ENCODE measurements at places on chromosomes 12 and 14.

DNA sequence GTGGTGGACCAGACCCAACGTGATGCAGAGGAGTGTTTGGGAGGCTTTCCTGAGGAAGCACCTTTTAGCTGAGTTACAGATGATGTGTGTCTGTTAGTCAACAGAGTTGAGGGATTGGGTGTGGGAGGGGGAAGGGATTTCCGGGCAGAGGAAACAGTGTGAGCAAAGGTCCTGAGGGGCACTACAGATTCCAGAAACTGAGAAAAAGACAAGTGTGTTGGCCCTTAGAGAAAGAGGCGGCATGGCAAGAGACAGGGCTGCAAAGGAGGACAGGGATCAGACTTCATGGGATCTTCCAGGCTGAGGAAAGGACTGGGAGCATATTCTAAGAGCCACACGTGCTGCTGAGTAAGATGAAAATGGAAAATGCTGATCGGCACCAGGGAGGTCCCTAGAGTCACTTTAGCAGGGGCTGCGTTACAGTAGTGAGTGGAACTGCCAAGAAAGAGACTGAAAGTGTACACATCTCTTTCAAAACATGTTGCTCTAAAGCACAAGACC lies 9.4 kb upstream of the RPS6KL1 start:
- DNase-seq = no peak

DNA sequence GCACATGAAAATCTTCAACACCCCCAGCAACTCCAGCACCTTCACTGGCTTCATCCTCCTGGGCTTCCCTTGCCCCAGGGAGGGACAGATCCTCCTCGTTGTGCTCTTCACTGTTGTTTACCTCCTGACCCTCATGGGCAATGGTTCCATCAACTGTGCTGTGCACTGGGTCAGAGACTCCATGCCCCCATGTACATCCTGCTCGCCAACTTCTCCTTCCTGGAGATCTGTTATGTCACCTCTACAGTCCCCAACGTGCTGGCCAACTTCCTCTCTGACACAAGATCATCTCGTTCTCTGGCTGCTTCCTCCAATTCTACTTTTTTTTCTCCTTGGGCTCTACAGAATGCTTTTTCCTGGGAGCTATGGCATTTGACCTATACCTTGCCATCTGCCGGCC lies 11.5 kb upstream of the OR11G2 start:
- no peak for DNase-seq

GRCh38 chr14:100675699-100676684 lies 50.7 kb upstream of the DLK1 start:
- no peak for DNase-seq

GRCh38 chr12:115322275-115322674 lies 638.3 kb upstream of the TBX3 start:
- no peak for DNase-seq

- no peak for DNase-seq
These were observed 2.7 kb downstream of the CHD4 start for GRCh38 chr12:6604259-6605029.

GRCh38 chr12:25384038-25384892 lies 133.5 kb upstream of the KRAS start:
- DNase-seq = no peak

- DNase-seq = no peak
These were observed 90.9 kb downstream of the TMEM121 start for GRCh38 chr14:105617201-105617777.

DNA sequence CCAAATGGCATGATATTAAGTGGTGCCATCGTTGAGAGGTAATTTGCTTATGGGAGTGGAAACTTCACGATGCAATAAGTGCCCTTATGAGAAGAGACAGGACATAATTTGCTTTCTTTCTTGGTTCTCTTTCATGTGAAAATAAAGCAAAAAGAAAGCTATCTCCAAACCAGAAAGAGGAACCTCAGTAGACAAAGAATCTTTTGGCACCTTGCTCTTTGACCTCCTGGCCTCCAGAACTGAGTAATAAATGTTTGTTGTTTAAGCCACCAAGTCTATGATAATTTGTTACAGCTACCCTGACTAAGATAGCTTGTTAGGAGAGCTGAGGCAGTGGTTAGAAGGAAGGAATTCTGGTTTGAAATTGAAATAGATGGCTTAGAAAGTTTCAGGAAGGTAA lies 39.6 kb downstream of the CCER1 start:
- no peak for DNase-seq

GRCh38 chr12:55425954-55426353 lies at the start of gene OR6C76:
OR6C76 (plus strand) TSS chr12:55426254; CDS start chr12:55426254, 0 bp downstream.
- DNase-seq = no peak

GRCh38 chr12:40999210-40999609 lies 188.9 kb upstream of the PDZRN4 start:
- DNase-seq = no peak

GRCh38 chr14:44309331-44309730 lies 197.8 kb downstream of the FSCB start:
- no peak for DNase-seq

- DNase-seq = no peak
These were observed 32.7 kb downstream of the DUSP6 start for GRCh38 chr12:89319606-89320005.

- DNase-seq = no peak
These were observed 131.5 kb upstream of the TMCC3 start for GRCh38 chr12:94781835-94782234.

- no peak for DNase-seq
These were observed 14.4 kb downstream of the HHIPL1 start for GRCh38 chr14:99659333-99659741.

DNA sequence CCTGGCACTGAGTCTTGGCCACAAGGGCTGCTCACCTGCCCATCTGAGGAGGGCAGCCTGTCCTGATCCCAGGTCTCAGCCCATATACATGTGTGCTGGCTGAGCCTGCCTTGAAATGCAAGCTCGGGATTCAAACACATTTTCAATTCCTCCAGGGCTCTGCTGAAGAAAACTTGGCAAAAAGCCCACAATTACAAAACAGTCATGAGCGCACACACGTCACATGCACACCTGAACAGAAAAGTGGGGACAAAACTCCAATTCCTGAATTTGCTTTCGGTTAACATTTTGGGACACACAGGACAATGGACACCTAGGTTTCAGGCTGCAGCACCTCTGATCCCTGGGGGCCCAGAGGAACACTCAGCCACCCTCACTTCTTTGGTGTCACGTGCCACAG lies 113.9 kb downstream of the RBM19 start:
- no peak for DNase-seq

- no peak for DNase-seq
These were observed 44.4 kb upstream of the CHPT1 start for GRCh38 chr12:101653030-101653429.

DNA sequence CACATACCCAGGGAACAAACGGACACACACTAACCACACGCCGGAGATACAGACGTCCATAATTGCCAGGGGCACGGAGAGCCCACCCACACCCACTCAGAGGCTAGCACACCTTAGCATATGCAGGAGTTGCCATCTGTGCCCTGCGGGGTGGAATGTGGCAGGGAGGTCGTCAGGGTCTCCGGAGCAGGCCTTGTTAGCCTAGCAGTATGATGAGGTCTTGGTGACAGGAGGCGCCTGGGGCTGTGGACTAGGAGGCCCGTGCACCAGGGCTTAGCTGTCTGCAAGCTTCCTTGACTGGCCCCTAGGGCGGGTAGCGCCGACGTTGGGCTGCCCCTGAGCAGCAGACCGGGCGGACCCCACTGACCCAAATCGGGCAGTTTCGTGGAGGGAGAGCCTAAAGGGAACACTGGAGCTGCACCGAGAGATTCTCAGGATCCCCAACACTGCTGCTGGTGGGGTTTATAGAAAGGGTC lies 10.0 kb downstream of the STAC3 start:
- DNase-seq = no peak

GRCh38 chr14:56770512-56770911 lies 39.8 kb downstream of the OTX2 start:
- no peak for DNase-seq

DNA sequence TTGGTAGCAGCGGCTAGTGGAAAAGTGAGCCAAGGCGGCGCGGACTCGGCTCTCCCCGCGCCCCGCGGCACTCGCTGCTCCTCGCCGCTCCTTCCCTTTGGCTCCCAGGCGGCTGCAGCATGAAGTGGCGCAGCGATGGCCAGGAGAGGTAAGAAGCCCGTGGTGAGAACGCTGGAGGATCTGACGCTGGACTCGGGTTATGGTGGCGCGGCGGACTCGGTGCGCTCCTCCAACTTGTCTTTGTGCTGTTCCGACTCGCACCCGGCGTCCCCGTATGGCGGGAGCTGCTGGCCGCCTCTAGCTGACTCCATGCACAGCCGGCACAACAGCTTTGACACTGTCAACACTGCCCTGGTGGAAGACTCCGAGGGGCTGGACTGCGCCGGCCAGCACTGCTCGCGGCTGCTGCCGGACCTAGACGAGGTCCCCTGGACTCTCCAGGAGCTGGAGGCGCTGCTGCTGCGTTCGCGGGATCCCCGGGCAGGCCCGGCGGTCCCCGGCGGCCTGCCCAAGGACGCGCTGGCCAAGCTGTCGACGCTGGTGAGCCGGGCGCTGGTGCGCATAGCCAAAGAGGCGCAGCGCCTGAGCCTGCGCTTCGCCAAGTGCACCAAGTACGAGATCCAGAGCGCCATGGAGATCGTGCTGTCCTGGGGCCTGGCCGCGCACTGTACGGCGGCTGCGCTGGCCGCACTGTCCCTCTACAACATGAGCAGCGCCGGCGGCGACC lies 225.6 kb upstream of the CRY1 start:
- no peak for DNase-seq
